Small intestine (tissue), 16 donors: ENCODE measurements at places on chromosomes 4 and X. TPM values are rescaled to one million over a fixed set of nuclear protein-coding genes. Genes with fewer than 3 reads are reported as not detected.

The XPNPEP2 gene
- polyA plus RNA-seq: 744 TPM

The RCHY1 gene
- 25.5 TPM for polyA plus RNA-seq

The GC gene
- 1.1 TPM for polyA plus RNA-seq

- DNase-seq: no peak
Observed at GRCh38 chr4:37002625-37003024, 241.9 kb upstream of the NWD2 start.

- no peak for DNase-seq
Observed at GRCh38 chr4:122688529-122689140, 43.9 kb upstream of the BBS12 start.

GRCh38 chr4:86272669-86273068, 87.2 kb downstream of the MAPK10 start:
- DNase-seq: no peak

- no peak for DNase-seq
Observed at GRCh38 chrX:66961665-66962064, 322.8 kb upstream of the EDA2R start.

- no peak for DNase-seq
Observed at GRCh38 chrX:53684415-53685192, 1.9 kb downstream of the HUWE1 start.

DNA sequence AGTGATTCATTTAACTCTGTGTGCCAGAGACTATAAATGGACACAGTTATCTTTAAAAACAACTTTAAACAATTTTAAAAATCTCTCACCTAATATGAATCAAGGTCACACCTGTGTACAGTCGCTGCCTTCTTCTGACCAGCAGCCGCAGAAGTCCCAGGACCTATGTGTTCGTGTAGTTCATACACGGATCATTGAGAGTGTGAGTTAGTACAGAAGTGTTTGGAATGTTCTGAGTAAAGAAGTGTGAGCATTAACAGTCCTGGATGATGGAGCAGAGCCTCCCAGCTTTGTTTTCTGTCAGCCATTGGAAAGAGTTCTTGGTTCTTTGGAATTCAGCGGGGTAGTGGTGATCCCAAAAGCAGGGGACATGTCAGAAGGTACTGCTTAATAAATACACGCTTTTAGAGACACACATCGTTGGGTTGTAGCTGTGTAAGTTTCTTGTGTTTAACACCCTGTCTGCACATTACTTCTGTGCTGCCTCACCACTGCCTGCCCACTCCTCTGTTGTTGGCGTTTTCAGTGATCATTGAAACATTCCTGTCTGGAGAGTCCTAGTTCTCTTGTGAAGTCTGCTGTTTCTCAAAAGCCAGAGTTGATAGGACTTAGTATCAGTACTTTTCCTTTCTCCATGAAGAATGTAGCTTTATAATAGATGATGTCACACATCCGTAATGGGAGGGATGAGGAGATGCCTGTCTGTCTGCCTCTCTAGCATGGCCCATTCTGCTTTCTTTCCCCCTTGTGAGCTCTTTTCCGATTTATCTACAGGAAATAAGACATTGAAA, 90.6 kb downstream of the PTTG2 start:
- DNase-seq: no peak

GRCh38 chr4:47714269-47714668, 123.6 kb downstream of the CORIN start:
- no peak for DNase-seq
